ENCODE measurements at places on chromosomes 11 and 22.

DNA sequence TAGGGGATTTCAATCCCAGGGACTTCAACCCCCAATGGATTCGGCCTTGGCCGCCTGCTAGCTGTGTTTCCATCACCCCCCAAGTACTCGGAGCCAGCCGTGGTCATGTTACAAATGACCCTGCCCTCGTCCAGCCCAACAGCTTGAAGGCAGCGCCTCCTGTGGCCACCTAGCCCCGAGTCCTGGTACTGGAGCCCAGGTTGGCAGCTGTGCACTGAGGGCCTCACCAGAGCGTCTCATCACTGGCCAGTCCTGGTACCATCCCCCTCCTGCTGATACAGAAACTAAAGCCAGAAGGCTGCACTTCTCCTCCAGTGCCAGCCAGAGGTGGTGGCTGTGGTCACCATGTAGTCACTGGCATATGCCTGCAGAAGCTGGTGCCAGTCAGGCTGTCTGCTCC is 44.9 kb upstream of the FADD start:
- no peak for DNase-seq

DNA sequence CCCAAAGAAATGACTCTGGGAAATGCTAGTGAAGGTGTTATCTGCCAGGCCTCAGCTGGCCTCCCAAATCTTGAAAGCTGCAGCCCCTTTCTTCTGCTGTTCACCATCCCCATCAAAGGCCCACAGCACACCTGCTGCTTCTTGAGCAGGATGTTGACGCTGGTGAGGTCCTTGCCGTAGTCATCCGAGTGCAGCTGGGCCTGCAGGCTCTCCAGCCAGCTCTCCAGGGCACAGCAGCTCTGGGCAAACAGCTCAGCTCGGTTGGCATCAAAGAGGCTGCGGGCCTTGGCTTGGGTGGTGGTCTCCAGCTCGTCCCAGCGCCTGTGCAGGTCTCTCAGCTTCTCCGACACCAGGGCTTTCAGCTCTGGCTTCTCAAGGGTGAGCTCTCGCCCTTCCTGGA is 18.5 kb upstream of the RBM4B start:
- DNase-seq = no peak

- no peak for DNase-seq
These were observed 113.1 kb downstream of the RBFOX2 start for GRCh38 chr22:35915477-35916013.

DNA sequence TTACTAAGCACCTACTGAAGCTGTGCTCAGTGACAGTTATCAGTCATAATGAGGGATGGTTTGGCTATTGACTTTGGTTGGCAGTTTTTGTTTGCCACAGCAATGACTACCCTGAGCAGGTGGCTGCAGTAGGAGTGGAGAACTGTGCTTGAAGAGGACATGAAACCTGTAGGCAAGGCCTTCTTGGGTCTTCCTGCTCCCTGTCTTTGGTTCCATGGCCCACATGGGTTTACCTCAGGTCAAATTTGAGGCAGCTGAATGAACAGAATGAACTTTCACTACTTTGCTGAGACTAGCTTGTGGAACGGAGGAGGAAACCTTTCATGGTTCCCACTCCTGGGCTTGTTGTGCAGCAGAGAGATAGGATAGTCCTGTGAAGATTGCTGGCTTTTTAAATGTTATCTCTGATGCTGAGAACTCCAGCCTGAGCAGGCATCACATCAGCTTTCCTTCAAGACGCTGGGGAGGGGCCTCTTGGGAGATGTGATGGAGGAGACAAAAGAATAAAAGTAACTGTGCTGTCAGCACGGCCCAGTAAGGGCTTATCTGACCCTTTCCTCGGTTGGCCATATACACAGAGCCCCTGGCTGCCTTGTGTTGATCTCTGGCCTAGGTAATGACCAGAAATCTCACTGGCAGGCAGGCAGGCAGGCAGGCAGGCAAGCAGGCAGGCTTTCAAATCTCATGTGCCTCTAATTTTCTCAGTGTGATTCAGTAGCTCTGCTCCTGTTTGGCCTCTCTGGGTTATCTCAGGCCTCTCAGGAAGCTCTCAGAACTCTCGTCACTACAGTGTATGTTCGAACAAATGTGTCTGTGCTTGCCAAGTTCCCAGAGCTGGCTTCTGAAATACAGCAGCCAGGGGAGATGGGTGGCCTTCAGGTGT is 12.0 kb downstream of the STIM1 start:
- no peak for DNase-seq

GRCh38 chr22:35065796-35066218 is at the start of gene ISX:
Gene ISX, plus strand, starts transcription at chr22:35066158. Its CDS starts 930 bp downstream, at chr22:35067088.
- no peak for DNase-seq

- no peak for DNase-seq
These were observed 728.2 kb upstream of the ANO5 start for GRCh38 chr11:21464601-21465193.

GRCh38 chr11:84430661-84431060 is 1144.5 kb upstream of the CCDC90B start:
- no peak for DNase-seq

GRCh38 chr22:45103756-45104155 is 60.0 kb upstream of the NUP50 start:
- DNase-seq = no peak

DNA sequence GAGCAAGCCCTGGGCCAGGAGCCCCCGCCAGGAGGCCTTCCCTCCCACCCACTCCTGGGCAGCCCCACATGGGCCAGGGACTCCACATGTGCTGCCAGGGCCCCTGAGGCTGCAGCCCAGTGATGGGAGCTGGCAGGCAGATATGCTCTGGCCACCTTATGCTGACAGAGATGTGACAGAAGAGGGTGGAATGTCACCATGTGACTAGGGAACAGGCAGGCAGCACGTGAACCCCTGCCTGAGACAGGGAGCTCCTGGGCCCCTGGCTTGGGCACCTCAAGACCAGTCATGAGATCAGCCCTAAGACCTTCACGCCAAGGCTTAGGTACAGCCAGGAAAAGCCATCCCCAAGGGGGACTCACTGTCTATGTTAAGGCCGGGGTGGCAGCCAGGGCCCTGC is 9.1 kb downstream of the PRODH start:
- DNase-seq = no peak

DNA sequence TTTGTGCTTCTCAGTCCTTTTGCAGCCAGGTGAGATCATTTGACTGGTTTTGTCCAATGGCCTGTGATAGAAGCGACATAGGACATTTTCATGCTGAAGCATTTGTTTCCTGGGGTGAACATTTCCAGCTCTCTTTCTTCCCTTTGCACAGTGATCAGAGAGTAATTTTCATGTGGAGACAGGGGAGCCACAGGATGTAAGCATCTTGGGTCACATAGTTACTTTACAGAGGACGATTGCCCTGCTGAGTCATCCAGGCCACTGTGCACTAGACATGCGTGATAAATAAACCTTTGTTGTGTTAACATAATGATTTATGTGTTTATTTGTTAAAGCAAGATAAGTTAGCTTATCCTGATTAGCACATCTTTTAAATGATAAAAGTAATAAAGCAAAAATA is 263.5 kb upstream of the CCDC179 start:
- no peak for DNase-seq

All from left lung (tissue), 14 donors.